ENCODE measurements at places on chromosomes 6 and 20.

- DNase-seq = no peak
These were observed 116.3 kb downstream of the KHDC1L start for GRCh38 chr6:73108949-73109348.

DNA sequence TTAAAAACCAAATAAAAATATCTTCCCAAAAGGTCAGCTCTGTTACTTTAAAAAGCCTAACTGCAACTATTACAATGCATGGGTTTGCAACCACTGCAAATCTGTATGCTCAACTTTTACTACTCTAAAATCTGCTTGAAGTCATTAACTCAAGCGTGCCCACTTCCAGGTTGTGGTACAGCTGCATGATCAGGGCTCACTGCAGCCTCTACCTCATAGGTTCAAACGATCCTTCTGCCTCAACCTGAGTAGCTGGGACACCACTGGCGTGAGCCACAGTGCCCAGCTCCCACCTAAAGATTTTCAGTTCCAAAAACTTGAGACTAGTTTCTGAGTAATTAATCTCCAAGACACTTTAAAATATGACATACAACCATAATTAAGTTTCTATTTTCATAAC, 8.2 kb downstream of the DIDO1 start:
- DNase-seq = no peak

GRCh38 chr6:2961506-2961905, 9.9 kb downstream of the SERPINB6 start:
- no peak for DNase-seq

DNA sequence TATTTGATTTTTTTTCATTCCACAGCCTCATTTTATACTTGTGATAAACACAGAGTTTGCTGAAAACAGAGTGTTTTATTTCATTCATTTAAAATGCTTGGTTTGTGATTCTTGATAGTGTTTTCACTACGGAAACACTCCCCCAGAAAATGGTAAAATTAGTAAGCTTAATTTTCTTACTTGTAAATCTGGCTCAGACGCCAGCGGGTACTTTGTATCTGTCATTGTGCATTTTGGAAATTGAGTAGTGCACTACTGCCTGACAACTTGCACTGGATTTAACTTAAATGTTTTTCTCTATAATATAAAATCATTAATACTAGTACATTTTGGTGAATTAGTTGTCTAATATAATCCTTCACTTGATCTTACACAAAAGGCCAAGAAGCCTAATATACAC, 37.0 kb upstream of the HINT3 start:
- DNase-seq = no peak

DNA sequence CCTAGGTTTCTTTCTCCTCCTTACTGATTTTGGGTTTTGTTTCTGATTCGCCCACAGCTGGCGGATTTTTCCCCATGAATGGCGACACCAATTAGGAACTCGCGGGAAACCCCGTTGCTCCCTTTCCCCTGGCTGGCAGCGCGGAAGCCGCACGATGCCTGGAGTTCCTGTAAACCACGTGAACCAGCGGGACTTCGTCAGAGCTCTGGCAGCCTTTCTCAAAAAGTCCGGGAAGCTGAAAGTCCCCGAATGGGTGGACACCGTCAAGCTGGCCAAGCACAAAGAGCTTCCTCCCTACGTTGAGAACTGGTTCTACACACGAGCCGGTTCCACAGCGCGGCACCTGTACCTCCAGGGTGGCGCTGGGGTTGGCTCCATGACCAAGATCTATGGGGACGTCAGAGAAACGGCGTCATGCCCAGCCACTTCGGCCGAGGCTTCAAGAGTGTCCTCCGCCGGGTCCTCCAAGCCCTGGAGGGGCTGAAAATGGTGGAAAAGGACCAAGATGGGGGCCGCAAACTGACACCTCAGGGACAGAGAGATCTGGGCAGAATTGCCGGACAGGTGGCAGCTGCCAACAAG, 3.2 kb upstream of the SEC23B start:
- no peak for DNase-seq

DNA sequence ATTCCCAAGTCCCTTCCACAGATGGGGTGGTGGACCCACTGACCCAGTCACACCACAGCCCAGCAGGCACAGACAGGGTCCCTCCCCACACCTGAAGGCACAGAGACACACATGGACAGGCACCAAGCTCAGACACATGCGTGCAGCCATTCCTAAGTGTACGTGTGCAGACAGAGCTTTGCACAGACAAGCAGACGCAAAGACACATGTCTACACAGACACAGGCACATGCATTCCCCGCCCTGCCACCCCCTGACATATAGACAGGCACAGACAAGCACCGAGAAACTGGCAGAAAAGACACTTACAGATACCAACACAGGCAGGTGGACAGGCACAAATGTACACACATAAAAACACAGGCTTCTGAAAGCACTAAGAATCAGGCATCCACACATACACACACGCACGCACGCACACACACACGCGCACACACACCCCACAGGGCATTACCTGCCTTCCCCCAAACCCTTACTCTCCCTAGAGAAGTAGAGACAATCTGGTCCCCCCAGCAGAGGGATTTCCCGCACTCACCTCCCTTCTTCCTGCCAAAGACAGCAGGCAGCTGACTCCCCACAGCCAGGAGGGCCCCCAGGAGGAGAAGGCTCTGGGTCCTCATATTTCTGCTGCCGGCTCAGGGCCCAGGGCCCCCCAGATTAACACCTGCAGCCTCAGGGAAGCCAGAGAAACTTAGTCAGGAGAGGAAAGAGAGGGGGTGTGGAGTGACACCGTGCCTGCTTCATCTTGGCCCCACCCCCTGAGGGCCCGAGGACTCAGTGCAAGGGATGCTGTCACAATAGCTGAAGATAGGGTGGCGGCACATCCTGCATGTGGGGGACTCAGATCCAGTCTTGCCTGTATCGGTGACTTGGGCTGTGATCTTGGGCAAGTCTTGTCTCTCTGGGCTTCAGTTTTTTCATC, at the start of gene WFDC5:
TSS of gene WFDC5 (minus strand) at position 710 of the 921 bp plus-strand sequence. CDS start at position 619, 91 bp downstream.
- DNase-seq = no peak

GRCh38 chr6:34585512-34586061, 29.5 kb upstream of the SPDEF start:
- DNase-seq = no peak

DNA sequence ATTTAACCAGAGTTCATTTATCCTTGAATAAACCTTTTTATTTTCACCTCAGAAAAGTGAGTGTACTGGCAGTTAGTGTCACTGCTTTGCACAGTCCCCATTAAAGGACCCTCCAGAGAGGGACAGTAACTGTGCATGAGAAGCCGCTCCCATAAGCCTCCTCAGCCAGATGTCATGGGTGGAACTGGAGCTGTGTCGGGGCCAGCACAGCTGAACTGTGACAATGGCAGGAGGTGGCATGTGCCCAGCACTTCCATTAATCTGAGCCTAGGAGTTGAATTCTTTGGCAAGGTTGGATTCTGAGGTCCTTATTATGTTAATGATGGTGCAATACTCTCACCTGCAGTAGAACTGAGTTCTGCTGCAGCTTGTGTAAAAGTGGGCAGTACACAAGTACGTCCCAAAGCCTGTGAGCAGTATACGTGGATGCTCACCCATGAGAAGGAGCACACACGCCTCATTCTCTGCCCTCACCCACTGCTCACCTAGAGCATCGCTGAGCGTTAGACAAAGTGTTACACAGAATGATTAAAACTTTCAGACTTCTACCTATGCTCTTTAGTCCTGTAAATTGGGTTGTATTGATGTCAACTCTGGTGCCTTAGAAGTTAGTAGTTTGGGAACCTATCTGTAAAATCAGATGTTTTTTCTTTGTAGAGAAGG, 11.9 kb upstream of the CSE1L start:
- DNase-seq = no peak

GRCh38 chr6:41326092-41326491, 9.3 kb upstream of the NCR2 start:
- DNase-seq = no peak

GRCh38 chr20:34753706-34754461, 49.7 kb downstream of the TP53INP2 start:
- DNase-seq = no peak

- no peak for DNase-seq
These were observed 164.8 kb downstream of the BACH2 start for GRCh38 chr6:90131614-90132423.

GRCh38 chr6:22980446-22980845, 411.1 kb downstream of the HDGFL1 start:
- DNase-seq = no peak

DNA sequence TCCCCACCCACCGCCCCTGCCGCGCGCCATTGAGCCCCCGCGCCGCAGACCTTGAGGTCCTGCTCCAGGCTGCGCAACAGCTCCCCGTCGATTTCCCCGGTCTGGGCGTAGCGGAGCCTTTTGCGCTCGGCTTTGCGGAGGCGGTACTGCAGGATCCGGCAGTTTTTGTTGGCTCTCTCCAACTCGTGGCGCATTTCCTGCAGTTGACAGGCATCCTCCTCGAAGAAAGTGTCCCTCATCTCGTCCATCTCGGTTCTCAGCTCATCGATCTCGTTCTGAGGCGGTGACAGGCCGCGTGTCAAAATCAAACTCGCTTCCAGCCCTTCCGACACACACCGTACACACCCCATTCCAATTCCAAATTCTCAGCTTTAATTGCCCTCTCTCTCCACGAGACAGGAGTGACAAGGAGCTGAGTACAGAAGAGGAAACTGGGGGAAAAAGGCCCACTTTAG, 4.3 kb downstream of the MTCL3 start:
- peak; percentile 40 for DNase-seq

DNA sequence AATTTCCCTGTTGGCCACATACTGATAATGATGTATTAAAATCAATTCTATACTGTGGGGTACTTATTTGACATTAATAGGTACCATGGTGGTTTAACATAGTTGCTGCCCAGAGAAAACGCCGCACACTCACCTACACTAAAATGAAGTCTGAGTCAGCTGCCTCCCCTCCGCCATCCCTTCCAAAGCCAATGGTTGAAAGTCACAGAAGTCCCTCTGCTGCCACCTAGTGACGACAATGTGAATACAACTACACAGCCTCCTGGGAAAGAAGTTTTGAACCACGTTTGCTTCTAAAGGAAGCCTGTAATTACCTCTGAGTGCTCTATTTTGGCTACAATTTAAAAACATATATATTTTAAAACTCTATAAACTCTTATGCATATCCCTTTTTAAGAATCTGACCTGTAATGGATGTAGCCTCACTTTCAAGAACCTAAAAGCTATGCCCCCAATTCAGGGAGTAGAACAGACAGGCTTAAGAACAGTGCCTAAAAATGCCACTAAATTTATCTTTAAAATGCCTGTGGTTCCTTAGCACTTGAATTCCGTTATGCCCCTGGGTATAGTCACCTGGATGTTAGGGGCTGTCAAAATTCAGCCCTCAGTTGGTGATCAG, 20.6 kb upstream of the ECI2 start:
- peak; percentile 70 for DNase-seq
